H7 (cell line): ENCODE measurements at places on chromosomes 12 and 14. TPM values are rescaled to one million over a fixed set of nuclear protein-coding genes. Genes with fewer than 3 reads are reported as not detected.

DNA sequence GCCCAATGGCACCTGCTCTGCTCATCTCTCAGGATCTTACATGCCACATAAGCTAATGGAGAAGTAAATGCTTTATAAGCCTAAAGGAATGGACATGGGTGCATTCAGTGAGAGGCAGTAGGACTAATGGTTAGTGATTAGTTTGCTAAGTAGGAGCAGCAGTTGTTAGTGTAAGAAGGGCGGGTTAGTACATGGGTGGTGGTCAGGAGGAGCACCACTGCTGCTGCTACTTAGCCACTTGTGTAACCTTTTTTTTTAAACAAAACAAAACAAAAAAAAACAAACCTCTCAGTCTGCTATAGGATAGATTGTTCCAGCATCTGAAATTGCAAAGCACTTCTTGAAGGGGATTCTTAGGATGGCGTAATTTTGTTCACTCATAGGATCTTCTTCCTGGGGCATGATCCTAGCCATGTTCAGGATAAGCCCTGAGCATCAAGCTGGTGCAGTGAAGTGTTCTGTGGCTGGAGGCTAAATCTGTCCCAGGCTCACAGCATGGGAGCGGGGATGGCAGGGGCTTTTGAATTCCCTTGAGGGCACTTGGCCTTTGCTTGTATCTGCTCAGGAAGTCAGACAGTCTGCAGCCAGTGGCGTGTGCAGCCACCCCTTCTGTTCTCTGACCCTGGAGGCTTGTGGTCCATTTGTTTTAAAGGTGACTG, 63.6 kb downstream of the CHST11 start:
- DNase-seq = no peak

Gene GPR68
- total RNA-seq = 0.22 and 1.1 TPM in 2 replicates

DNA sequence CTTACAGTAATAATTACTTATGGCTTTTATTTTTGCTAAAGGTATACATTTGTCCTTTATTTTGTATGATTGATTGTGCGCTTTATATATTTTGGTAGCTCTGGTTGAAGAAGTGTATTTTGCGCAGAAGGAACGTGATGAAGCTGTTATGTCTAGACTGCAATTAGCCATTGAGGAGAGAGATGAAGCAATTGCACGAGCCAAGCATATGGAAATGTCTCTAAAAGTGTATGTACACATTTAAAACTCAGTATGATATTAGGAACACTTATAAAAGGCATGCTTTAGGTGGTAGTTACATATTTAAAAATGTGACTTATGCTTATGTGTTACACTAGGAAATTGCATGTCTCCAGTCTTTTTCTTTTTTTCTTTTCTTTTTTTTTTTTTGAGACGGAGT, 87.5 kb downstream of the MIPOL1 start:
- no peak for DNase-seq

- DNase-seq = no peak
Observed at GRCh38 chr12:118319627-118320026, 53.1 kb downstream of the TAOK3 start.

Gene UNC119B
- 15.8 and 26.4 TPM in 2 replicates for total RNA-seq

DNA sequence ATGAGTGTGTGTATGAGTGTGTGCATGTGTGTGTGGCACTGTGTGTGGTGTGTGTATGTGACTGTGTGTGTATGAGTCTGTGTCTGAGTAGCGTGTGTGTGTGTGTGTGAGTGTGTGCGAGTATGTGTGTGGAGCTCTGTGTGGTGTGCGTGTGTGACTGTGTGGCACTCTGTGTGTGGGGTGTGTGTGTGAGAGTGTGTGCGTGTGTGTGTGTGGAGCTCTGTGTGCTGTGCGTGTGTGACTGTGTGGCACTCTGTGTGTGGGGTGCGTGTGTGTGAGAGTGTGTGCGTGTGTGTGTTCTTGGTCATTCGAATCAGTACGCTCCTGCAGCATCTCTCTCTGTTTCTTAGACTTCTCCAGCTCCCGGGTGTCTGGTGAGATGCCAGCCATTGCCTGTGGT, 76.9 kb upstream of the TMEM132C start:
- DNase-seq = no peak
